Stomach (tissue), 19 donors: ENCODE measurements at places on chromosomes 6 and 20. TPM values are rescaled to one million over a fixed set of nuclear protein-coding genes. Genes with fewer than 3 reads are reported as not detected.

- H3K4me3 ChIP-seq: no peak overlapping the region
- H3K27ac ChIP-seq: no peak overlapping the region
- no peaks in the 10 kb centered on the region for H3K4me1 ChIP-seq
- no peaks in the 10 kb centered on the region for H3K36me3 ChIP-seq
- no peak for DNase-seq
- H3K27me3 ChIP-seq: peaks cover 93% of the 10 kb centered on the region
These were observed 55.2 kb downstream of the YTHDF1 start for GRCh38 chr20:63160641-63161175.

GRCh38 chr20:32155017-32155981, 45.8 kb downstream of the TM9SF4 start:
- H3K4me3 ChIP-seq: no peak overlapping the region
- H3K36me3 ChIP-seq: peaks cover 88% of the 10 kb centered on the region
- DNase-seq: peak; percentile 77
- H3K27me3 ChIP-seq: no peaks in the 10 kb centered on the region
- H3K27ac ChIP-seq: peak overlapping the region; percentile 57

DNA sequence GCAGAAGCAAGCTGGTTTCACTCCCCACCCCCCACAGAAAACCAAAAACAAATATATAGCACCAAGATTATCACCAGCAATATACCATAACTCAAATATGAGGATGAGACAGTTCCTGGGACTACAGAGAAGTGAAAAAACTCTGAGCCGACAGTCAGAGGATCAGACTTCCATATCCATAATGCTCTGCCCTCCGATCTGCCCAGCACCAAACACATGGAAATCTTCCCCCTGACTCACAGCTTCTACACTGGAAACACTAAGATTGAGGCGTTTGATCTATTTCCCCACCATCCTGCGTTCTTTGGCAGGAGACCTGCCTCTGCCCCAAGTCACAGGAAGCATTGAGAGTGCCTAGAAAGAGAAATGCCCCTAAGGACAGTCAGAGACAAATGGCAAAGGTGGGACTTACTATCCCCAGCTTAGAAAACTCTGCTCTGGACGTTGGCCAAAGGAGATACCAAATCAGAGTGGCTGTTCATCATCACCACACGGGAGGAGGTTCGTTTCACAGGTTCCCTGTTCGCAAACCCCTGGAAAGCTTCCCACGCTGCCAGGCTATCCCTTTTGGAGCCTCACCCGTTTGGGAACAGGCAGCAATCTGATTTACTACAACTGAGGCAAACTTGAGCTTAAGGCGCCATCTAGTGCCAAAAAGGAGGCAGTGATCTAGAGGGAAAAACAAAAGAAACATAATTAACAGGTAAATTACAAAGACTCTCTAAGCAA, 48.7 kb upstream of the SRSF6 start:
- no peaks in the 10 kb centered on the region for H3K27me3 ChIP-seq
- DNase-seq: peak; percentile 10
- no peak overlapping the region for H3K4me3 ChIP-seq
- no peak overlapping the region for H3K27ac ChIP-seq
- H3K36me3 ChIP-seq: no peaks in the 10 kb centered on the region
- no peaks in the 10 kb centered on the region for H3K4me1 ChIP-seq

GRCh38 chr20:33825340-33826269, 14.5 kb downstream of the CHMP4B start:
- H3K27ac ChIP-seq: no peak overlapping the region
- H3K4me1 ChIP-seq: peaks cover 84% of the 10 kb centered on the region
- no peak overlapping the region for H3K4me3 ChIP-seq
- H3K36me3 ChIP-seq: peaks cover 8% of the 10 kb centered on the region

- DNase-seq: peak; percentile 68
- H3K36me3 ChIP-seq: peaks cover 4% of the 10 kb centered on the region
- peaks cover 32% of the 10 kb centered on the region for H3K4me1 ChIP-seq
- H3K27me3 ChIP-seq: no peaks in the 10 kb centered on the region
- peak within 1 kb of the TSS; percentile 83 for H3K27ac ChIP-seq
These were observed at the start of gene FERMT1 for GRCh38 chr20:6122873-6123648. TSS of gene FERMT1 (minus strand) at chr20:6123030. CDS start at chr20:6119554, 3,476 bp downstream.

DNA sequence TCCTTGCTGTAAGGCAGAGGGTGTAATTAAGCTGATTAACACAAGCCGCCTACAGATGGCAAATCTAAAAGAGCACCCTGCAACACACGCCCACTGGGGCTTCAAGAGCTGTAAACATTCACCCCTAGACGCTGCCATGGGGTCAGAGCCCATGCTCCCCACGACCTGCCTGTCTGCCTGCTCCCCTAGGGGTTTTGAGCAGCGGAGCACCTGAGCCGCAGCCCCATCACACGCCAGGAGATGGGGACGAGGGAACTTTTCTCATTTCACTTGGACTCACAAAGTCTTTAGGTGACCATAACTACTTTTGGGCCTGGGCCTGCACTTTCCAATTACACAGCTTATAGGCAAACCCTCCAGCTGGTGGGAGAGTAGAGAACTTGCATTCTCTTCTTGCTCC, 99.0 kb upstream of the SOX4 start:
- DNase-seq: no peak
- H3K4me1 ChIP-seq: no peaks in the 10 kb centered on the region
- no peak overlapping the region for H3K27ac ChIP-seq
- H3K36me3 ChIP-seq: no peaks in the 10 kb centered on the region
- H3K4me3 ChIP-seq: no peak overlapping the region
- H3K27me3 ChIP-seq: no peaks in the 10 kb centered on the region

GRCh38 chr6:46129291-46129628, 529 bp upstream of the ENPP4 start:
- H3K36me3 ChIP-seq: no peaks in the 10 kb centered on the region
- DNase-seq: no peak
- H3K4me1 ChIP-seq: peaks cover 20% of the 10 kb centered on the region
- H3K27me3 ChIP-seq: no peaks in the 10 kb centered on the region
- peak overlapping the region; percentile 85 for H3K4me3 ChIP-seq

COL9A3 gene
- 18.2 TPM for total RNA-seq

LRRN4 gene
- not detected for total RNA-seq

TFAP2A gene
- total RNA-seq: not detected
